ENCODE measurements at places on chromosomes 1 and 21.
A peak's percentile ranks its signal among the peaks of the same experiment; 100 is the strongest.

GRCh38 chr1:198118134-198118533 lies 38.7 kb upstream of the NEK7 start:
- DNase-seq = no peak

- DNase-seq = no peak
Observed at GRCh38 chr1:233905416-233906051, 1.1 kb downstream of the SLC35F3 start.

DNA sequence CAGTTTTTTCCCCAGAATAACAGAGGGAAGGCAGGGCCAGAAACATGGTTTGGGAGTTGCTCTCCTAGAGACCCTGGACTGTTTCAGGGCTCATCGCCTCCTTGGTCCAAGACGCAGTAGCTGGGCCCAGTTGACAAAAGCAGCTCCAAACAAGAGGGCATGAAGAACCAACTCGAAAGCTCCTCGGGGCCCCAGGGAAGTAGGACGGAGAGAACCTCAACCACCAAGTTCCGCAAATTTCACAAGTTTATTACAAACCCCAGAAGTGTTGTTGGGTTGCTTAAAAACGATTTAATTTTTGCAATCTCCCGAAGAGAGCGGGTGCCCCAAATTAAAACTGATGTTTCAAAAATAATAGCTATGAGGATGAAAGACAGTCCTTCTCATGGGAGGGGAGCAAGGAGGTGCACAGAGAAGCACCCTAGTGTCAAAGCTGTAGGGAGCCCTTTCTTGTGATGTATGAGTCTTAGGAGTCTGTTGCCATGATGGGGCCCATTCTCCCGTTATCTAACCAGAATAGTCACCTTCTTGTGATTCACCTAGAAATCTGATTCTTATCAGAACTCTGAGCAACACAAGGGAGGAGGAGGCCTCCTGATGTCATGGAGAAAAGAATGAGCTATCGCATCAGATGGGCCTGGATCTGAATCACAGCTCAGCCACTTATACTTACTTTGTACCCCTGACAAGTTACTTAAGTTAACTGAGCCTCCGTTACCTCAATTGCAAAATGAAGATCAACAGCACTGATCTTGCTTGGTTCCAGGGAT lies 165.7 kb upstream of the IRF2BP2 start:
- no peak for DNase-seq

DNA sequence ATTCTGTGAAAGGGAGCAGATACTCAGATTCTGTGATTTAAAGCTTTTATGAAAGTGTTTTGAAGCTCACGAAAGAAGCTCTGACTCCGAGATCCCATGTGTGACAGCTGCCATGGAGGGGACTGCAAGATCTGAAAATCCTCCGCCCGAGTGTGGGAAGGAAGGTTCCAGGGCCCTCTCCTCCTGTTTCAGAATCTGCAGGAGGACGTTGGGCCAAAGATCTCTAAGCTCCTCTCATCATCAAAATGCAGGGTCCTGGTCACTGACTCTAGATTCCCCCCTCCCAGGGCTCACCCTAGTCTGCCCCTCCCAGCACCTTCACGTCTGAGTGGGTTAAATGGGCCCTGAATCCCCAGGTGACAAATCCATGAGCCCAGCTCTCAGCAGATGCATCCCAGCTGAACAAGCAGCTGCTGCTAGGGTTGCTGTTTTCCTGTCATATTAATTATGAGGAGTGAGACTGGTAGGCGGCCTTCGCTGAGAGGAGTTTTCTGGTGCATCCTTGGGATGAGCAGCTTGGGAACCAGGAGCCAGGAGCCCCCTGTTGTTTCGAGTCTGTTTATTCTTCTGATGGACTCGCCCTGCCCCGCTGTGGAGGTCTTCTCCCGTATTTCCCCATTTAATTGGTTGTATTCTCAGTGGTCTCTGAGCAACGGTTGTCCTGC lies 402.0 kb downstream of the MATN1 start:
- DNase-seq = peak; percentile 15

- no peak for DNase-seq
Observed at GRCh38 chr21:35159881-35160280, 110.8 kb upstream of the RUNX1 start.

DNA sequence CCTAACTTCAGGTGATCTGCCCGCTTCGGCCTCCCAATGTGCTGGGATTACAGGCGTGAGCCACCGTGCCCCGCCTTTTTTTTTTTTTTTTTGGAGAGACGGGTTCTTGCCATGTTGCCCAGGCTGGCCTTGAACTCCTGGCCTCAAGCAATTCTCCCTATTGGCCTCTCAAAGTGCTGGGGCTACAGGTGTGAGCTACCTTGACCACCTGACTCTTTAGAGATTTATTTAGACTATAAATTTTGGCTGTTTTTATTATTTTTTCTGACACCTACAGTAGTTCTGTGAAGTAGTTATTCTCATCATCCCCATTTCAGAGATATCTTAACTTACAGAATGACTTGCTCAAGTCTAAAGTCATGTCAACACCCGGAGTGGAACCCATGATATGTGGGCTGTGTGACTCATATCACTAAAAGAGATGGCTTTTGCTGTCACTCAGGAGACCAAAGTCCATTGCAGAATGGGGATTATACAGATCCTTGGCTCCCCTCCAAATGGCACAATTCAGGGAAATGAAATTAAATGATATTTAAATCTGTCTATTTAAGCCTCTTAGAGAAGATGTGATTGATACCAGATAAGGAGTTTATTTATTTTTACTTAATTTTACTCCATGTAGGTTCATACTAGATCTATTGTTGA lies 93.2 kb downstream of the CTH start:
- no peak for DNase-seq

DNA sequence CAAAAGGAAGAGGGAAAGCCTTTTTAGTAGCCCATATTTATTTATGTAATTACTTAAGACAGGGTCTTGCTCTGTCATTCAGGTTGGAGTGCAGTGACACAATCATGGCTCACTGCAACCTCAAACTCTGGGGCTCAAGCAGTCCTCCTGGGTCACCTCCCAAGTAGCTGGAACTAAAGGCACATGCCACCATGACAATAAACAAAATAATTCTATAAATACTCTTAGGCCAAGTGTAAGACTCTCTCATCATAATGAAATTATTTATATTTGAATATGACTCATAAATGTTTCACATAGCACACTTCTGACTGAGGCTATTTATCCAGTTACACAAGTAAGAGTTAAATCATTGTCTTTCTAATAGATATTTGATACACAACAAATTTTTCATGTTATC lies 314.7 kb downstream of the AMY1C start:
- DNase-seq = no peak

GRCh38 chr1:8554956-8555534 lies 237.1 kb downstream of the SLC45A1 start:
- DNase-seq = no peak

DNA sequence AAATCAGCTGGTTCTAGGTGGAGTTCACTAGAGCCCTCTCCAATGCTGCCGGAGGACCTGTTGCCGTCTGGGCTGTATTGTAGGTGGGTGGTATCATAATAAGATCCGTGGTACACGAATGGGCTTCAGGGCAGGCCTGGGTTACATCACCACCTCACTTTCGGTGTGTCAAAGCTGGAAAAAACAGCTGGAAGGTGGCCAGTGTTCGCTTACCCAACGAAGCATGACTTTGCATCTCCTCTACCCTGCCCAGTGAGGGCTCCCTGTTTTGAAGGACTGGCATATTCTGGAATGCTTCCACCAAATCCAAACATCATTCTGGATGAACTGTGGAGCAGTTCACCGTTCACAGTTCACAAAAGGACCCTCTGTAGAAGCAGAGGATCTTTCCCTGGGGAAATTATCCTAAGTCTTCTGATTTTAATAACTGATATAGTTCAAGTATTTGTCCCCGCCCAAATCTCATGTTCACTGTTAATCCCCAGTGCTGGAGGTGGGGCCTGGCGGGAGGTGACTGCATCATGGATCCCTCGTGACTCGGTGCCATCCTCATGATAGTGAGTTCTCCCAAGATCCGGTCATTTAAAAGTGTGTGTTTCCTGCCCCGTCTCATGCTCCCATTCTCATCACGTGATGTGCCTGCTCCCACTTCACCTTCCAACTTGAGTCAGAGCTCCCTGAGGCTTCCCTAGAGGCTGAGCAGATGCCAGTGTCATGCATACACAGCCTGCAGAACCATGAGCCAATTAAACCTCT lies 429.0 kb downstream of the KIF26B start:
- no peak for DNase-seq

DNA sequence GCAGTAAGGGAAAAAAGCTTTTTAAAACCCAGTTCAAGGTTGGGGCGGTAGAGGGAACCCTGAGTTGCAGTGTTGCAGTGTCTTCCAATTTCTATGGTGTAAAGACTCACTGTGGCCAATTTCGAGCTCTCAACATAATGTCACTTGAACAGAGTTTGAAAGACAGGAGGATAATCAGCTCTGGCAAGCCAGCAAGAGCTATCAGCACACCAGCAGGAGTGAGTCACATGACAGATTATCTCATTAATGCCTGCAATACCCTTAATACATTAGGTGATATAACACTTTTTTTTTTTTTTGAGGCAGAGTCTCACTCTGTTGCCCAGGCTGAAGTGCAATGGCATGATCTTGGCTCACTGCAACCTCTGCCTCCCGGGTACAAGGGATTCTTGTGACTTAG lies 22.8 kb downstream of the SLC9C2 start:
- DNase-seq = no peak

DNA sequence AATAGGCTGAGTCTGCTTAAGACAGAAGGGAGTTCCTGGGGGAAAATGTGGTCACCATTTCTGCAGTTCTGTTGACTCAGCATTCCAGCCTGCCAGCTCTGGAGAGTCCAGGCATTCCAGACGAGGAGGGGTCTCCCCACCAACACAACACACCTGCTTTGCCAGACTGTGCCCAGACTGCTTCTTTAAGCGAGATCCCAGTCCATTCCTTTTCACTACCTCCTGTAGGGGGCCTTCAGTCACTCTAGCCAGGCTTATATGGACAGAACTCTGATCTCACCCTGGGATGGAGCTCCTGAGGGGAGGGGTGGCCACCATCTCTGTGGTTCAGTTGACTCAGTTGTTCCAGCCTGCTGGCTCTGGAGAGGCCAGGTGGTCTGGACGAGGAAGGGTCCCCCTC lies 48.5 kb downstream of the UBE2U start:
- DNase-seq = no peak

DNA sequence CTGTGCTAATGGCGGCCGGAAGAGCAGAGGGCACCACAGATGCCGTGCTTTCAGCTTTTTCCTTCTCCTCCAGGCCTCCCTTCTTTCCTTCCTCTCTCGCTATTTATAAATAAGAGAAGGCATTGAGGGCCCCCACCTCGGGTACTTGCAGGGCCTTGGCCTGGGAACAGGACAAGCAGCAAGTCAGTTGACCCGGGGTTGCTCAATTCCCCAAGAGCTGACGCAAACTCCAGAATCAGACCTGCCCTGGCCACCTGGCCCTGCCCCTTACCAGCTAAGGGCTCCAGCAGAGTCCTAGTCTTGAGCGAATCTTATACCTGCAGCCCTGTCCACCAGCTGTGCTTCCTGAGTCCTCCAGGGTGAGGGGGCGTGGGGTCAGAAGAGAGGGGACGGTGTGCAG lies 13.5 kb downstream of the TNFRSF1B start:
- no peak for DNase-seq

GRCh38 chr21:37855647-37856625 lies 60.3 kb downstream of the KCNJ6 start:
- no peak for DNase-seq

- peak; percentile 55 for DNase-seq
Observed at GRCh38 chr1:6443339-6444115, 19.0 kb downstream of the ESPN start.

- DNase-seq = no peak
Observed at GRCh38 chr1:117659550-117660270, 53.9 kb downstream of the TENT5C start.

DNA sequence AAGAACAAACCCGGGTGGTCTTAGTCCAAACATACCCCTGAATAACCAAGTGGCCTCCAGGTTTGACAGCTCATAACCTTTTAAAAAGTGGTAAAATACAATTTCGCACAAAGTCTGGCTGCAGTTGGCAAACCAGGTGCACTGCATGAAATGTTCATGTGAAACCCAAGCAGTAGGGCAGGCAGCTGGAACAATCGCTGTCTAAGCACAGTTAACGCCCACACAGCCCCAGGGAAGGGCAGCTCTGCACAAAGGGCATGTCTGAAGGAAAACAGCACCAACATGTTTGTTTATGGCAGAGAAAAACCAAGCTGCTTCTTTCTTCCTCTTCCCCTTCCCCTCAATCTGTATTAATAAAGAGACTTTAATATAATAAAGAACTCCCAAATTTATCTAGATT lies 49.5 kb downstream of the KIAA1614 start:
- peak; percentile 28 for DNase-seq

DNA sequence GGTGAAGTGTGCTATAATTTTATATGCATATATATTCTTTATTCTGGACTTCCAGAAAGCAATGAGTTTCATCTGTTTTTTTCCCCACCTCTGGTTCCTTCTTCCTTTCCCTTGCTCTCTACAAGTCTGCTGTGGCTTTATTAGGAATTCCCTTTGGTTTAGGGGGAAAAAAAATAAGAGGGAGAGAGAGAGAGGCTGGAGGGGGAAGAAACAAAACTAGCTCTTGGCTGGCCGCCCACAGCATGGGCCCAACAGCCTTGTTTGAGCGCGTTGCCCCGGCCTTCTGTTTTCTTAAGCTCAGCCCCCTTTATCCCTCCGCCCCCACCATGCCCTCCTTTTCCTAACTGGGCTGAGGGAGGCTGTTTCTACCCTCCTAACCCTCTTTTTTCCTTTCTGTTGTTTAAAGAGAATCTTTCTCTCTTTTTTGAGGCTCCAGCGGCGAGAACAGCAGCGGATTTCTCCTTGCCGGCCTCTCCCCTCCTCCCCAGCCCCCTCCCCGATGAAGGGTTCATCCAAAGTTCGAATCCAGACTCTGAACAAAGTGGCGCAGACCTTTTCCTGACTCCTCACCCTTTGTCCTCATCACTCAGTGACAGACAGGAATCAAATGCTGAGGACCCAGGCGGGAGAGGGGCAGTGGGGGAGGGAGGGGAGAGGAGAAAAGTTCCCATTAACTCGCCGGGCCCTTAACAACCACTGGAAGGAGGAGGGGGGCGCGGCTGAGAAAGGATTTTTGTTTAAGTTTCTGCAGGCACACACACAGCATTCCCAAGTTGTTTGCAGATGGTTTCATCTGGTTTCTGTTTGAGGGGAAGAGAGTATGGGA lies 29.7 kb downstream of the PBX1 start:
- DNase-seq = peak; percentile 60

GRCh38 chr1:65845535-65846060 lies 52.9 kb downstream of the PDE4B start:
- no peak for DNase-seq

DNA sequence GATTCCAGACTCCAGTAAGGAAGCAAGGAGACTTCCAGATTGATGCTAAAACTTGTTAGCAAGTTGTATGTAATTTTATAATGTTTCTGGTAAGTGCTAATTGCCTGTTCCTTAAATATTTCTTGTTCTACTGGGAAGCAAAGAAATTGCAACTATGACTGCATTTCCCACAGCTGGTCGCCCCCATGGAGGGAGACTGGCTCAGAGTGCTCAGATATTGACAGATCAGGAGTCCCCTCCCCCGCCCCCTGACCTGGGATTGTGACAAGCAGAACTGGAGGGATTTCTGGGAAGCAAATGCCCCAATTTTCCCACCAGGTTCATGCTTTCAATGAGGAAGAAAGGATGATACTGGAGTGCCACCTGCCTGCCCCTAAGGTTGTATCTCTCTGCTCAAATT lies 82.2 kb upstream of the HMGB4 start:
- no peak for DNase-seq

- no peak for DNase-seq
Observed at GRCh38 chr21:32389337-32390015, 3.3 kb downstream of the URB1 start.
